Fibroblast of skin of left biceps (primary cell): ENCODE measurements at places on chromosomes 2 and 18.

DNA sequence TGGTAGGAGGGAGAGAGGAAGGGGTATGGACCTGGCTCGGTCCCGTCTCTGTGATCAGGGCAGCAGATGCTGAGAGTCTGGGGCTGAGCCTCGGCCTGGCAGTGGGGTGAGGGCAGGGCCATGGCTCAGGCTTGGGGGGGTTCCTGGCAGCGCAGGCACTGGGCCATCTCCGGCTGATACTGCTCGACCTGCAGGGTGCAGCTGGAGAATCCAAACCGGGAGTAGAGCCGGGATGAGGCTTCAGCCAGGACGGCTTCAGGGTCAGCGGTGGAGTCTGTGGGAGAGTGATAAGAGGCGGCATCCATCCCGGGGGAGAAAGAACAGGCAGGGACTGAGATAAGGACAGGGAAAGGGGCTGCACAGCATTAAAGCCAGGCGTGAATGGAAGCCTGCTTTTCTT, 7.7 kb downstream of the SLC30A3 start:
- DNase-seq = no peak

DNA sequence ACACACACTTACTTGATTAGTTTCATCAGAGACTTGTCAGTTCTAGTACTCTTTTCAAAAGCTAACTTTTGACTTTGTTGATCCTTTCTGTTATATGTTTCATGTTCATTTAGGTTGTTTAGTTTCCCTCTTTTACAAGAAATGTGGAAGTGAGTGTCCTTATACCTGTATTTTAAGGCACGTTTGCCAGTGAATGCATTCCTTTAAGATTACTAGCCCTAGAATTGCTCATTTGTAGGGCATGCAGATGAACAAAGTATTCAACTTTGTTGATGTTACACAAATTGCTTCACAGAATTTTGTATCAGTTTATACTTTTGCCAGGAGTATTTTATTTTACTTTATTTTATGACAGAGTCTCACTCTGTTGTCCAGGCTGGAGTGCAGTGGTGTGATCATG, 6.3 kb downstream of the IL1RL2 start:
- no peak for DNase-seq

DNA sequence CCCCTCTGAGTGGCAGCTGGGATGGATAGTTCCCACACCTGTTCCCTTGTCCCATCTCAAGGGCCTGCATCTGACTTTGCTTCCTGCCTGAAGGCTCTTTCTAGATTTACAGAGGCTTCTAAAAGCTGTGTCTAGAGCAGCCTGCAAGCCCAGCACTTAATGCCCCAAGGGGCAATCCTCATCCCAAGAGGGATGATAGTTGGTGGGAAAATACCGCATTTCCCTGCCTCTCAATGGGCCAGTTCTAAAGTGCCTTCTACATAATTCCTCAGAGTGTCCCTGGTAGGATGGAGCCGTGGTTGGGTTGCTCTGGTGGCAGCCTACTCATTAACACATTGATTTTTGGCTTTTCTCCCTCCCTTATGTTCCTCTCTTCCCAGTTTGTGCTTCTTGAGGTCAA, 29.5 kb downstream of the LAMA3 start:
- no peak for DNase-seq

- DNase-seq = no peak
Observed at GRCh38 chr2:109108740-109109139, 20.3 kb upstream of the SH3RF3 start.

- DNase-seq = no peak
Observed at GRCh38 chr2:107657049-107657448, 169.6 kb upstream of the RGPD4 start.

GRCh38 chr2:38731684-38732221, 19.4 kb downstream of the SRSF7 start:
- DNase-seq = no peak

- no peak for DNase-seq
Observed at GRCh38 chr18:63905361-63905760, 2.4 kb upstream of the SERPINB10 start.

DNA sequence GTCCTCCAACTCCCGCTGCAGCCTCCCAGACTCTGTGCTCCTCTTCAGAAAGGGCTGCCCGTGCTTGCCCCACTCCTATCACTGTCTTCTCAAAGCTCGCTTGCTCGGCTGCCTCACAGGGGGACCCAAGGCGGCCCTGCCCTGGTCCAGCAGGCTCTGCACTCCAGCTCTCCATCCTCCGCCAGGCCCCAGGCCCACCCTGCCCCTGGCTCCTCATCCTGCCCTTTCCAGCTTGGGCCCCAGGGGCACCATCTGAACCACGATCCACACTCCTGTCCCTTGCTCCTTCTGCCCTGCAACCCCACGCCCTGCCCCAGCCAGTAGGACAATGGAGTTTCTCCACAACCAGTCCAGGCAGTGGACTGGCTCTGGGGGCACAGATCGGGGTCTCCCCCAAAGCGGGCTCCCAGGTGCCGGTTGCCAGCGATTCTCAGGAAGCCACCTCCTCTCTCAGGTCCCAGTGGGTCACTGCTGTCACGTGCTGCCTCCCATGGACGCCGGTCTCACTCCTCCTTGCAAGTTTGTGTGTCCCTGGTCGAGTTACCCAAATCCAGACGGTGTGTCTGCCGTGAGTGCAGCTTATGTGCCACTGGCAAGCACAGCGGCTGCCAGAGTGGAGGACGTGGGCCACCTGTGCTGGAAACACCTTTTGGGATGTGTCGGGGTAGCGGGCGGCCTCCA, 238.5 kb downstream of the HDAC4 start:
- no peak for DNase-seq

- DNase-seq = no peak
Observed at GRCh38 chr2:82665691-82666090, 1793.4 kb downstream of the SUCLG1 start.

- DNase-seq = no peak
Observed at GRCh38 chr2:124668161-124668560, 643.1 kb downstream of the CNTNAP5 start.

- DNase-seq = no peak
Observed at GRCh38 chr2:25259737-25260124, 82.0 kb downstream of the DNMT3A start.

DNA sequence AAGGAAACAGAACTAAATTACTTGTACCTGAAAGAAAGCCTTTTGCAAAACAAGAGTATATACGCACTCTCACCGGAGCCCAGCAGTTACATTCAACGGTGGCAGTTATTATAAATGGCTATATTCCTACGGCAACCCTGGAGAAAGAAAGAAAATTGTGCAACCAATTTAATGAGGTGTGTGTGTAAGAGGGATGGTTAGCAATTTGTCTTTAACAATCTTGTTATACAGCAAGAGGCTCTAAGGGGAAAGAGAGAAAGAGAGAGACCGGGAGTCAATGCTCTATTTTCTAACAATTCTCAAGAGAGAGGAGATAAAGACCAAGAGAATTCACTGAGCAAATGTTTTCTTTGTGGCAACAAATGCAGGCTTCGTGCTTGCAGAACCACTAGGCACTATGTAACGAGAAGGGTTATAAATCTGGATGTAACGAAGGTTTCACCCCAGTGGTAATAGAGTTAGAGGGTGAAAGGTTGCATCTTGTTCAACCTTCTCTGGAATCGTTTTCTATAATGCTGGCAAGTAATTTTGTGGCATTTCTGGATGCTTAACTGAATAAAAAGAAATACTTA, 359.1 kb upstream of the SPRED2 start:
- DNase-seq = no peak

GRCh38 chr2:161101406-161101805, 58.8 kb upstream of the TANK start:
- DNase-seq = no peak

GRCh38 chr2:57802243-57802642, 244.4 kb upstream of the VRK2 start:
- DNase-seq = no peak

DNA sequence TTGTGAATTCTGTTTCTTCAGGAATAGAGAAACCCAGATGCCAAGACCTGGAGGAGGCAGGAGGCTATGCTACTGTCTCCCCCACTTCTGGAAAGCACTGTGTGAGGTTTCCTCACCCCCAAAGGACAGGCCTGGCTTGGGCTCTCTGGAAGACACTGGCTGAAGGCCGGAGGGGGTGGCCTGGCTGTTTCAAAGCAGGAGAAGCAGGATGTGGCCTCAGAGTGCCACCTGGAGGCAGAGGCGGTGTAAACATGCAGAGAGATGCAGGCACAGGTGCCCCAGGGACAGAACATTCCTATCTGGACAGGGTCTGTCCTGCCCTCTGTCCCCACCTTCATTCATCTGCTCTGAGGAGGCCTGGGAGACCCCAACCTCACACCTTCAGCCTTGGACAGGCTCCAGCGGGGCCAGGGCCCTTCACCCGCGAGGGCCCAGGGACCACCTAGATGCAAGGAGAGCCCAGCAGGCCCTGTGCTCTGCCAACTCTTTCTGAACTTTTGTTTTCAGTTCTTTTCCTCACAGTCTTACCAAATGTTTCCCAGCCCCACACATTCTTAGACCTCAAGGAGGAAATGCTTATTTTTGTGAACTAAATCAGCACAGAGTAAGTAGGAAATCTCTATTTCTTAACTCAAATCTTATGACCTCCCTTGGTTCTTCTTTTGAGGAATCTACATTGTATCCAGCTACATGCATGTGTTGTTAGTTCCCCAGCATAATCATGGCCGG, 79.2 kb downstream of the LONRF2 start:
- no peak for DNase-seq

DNA sequence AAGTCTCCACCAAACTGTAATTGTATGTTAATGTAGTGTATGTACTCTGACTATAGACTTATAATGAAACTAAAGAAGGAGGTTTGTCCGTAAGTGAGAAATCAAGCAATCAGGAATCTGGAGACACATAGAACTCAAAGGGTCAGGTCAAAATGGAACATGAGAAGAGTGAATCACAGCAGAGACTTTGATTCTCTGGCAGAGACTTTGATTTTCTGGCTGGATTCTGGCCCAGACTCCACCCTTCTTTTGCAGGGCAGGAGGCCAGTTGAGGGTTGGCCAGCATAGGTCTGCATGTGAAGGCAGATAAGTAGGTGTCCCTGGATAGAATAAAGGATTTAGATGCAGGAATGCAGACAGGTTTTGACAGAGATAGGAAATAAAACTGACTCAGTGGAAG, 11.0 kb upstream of the NCKAP5 start:
- no peak for DNase-seq

GRCh38 chr2:218471982-218472381, 53.1 kb downstream of the VIL1 start:
- DNase-seq = no peak

DNA sequence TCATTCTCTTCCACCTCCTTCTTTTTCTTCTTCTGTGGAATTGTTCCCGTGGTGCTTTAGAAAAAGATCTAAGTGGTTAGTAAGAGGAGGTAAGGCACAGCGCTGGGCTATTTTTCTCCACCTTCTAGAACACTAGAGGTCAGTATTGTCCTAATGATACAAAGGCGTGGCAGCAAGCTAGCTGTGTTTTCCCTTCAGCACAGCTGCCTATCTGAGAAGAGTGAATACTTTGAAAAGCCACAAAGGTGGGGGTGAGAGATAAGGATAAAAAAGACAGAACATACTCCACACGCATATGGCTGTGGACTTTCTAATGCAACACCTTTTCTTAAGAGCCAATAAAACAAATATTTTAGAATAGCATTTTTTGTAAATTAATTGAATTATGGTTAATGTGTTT, 2.1 kb downstream of the CNTNAP5 start:
- peak; percentile 8 for DNase-seq

GRCh38 chr2:196291873-196292800, 120.8 kb upstream of the STK17B start:
- no peak for DNase-seq

- no peak for DNase-seq
Observed at GRCh38 chr18:923144-923866, 18.6 kb downstream of the ADCYAP1 start.

- no peak for DNase-seq
Observed at GRCh38 chr2:102294802-102295489, 16.4 kb upstream of the IL1RL1 start.

DNA sequence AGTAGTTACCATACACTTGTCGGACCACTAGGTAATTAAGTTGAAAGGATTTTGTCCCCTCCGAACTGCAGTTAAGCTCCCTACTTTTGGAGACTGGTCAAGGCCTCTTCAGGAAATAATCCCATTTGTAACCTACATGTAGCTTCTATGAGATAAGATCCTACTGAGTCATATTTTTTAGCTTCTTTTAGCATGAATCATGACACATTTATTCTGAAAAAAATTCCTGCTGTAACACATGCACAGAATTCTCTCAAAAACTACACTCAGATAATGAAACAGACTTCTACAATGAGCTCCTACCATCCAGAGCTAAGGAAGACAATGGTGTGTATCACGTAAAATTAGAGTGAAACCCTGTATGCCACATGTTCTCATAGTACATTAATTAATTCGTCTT, 100.7 kb upstream of the CCDC195 start:
- peak; percentile 65 for DNase-seq

- no peak for DNase-seq
Observed at GRCh38 chr2:103196802-103197201, 435.0 kb downstream of the TMEM182 start.

DNA sequence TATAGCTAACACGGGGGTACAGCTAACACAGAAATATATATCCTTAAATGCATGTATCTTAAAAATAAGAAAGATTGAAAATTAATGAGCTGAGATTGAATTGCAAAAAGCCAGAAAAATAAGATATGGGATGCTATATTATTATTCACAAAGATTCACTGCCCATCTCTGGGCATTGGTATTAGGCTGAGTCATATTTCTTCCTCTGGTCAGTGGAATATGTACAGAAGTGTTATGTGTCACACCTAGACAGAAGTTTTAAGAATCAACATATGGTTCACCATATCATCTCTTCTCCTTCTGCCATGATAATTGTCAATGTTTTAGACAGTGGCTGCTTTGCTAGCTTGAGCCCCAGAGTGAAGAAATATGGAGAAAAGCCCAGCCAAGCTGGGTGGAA, 14.0 kb upstream of the MCFD2 start:
- DNase-seq = no peak

- no peak for DNase-seq
Observed at GRCh38 chr2:233572468-233572867, 5.9 kb upstream of the USP40 start.

DNA sequence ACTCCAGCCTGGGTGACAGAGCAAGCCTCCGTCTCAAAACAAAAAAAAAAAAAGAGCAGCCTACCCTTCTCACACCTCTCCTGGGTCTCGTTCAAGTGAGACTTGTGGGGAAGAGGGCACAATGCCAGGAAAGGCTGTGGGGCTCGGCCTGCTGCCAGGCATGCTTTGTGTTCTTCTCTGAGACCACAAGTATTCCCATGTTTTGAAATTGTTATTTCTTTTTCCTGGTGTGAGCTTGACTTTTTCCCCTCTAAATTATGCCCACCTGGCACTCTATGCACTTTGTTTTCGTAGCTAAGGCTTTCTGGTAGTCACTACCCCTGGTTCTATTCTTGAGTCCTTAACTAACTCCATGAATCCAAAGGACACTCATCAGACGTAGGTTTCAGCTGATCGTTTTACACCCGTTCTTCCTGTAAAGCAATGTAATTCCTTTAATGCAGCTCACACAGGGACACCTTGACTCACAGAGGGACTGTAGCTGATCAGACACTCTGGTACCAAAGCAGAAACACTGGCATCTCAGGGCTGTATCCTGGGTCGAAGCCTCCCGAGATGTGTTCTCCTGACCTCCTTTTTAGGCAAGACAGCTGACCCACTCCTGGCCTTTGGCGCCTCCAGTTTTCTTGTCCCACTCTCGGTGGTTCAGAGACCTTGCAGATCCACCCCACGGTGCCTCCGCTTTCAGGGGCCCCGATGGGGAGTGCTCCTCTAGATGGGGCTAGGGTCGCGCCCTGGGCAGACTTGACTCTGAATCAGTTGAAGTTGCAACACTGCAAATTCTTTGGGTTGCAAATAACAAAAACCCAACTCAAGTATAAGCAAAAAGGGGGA, 193.3 kb upstream of the AGAP1 start:
- peak; percentile 68 for DNase-seq

- no peak for DNase-seq
Observed at GRCh38 chr2:174691201-174691779, 73.0 kb downstream of the CHRNA1 start.
